Fibroblast of skin of scalp (primary cell): ENCODE measurements at places on chromosomes 6 and 20.

DNA sequence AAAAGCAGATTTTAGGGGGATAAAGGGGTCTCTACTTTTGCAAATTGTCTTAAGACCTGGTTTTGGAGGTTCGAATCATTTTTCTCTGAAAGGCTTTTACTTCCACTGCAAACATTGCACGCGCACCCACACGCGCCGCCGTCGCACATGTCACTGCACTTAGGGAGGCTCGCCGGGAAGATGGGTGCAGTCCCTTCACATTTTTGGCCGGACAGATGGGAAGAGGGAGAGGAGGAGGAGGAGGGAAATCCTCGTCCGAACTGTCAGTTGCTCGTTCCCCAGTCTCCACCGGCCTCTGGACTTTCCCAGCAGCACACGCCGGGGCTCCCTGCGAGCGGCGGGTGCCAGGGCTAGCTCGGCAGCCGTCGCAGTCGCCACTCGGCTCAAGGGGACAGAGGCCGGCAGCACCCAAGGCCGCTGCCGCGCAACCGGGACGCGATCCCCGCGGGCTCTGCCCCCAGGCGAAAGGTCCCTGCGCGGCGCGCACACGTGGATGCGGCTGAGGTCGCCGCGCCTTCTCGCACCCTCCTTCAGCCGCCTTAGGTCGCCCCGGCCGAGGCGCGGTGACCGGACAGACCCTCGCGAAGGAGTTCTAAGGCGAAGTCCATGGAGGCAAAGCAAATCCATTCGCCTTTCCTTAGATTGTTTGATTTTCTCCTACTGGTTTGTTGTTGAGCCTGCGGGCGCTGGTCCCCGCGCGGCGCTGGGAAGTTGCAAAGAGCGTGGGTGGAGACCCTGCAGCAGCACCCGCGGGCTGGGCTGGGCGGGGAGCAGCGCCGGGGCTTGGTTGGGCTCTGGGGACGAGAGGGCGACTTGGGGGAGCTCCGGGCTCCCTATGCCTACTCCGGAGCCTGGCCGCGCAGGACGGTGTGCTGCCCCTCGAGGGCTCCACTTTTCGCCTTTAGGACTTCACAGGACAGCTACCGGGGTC is 1.2 kb downstream of the MYB start:
- no peak for DNase-seq

DNA sequence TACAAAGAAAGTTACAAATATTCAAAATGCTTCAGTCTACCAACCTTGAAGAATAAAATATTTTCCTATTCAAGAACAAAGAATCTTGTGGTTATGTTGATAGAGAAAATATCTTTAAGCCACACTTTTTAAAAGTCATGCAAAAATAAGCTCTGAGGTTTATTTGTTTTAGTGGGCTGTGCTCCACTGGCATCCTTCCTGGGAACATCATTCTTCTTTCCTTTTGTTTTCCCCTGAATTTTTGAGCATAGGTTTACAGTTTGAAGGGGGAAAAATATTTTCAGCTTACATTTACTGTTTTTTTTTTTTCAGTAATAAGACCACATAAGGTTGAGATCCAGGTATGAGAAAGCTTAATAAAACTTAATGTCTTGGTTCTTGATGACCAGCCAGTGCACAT is 72.0 kb upstream of the BACH2 start:
- peak; percentile 78 for DNase-seq

DNA sequence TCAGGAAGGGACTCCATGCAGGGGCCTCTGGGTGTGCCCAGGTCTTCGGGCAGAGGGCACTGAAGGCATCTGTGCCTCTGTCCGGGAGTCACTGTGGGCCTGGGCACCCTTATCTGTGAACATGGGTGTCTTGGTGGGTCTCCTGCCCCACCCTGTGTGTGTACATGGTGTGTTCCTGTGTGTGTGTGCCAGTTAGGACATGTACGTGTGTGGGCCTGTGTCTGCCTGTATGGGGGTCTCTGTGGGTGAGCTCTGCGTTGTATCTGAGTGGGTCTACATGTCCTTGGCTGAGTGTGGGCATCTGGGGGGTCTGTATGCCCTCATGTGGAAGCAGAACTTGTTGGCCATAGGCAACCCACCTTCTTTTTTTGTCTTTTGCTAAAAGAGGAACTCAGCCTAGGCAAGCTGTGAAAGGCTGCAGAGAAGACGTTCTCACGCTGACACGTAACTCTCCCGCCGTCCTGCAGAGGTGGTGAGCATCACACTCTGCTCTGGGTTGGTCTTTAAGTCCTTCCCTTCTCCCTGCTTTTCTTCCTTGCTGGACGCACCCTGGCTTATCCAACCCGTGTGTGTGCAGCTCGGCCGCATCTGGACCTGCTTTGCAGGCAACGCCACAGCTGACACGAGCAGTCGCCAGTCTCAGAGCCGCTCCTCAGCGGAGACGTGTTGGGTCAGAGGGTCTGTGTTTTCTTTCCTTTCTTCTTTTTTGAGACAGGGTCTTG is 532 bp upstream of the NPBWR2 start:
- DNase-seq: no peak

- peak; percentile 35 for DNase-seq
Measured at GRCh38 chr20:32072168-32072750, 20.2 kb downstream of the HCK start.
